ENCODE measurements at places on chromosomes 2 and 18.
A peak's percentile ranks its signal among the peaks of the same experiment; 100 is the strongest.

DNA sequence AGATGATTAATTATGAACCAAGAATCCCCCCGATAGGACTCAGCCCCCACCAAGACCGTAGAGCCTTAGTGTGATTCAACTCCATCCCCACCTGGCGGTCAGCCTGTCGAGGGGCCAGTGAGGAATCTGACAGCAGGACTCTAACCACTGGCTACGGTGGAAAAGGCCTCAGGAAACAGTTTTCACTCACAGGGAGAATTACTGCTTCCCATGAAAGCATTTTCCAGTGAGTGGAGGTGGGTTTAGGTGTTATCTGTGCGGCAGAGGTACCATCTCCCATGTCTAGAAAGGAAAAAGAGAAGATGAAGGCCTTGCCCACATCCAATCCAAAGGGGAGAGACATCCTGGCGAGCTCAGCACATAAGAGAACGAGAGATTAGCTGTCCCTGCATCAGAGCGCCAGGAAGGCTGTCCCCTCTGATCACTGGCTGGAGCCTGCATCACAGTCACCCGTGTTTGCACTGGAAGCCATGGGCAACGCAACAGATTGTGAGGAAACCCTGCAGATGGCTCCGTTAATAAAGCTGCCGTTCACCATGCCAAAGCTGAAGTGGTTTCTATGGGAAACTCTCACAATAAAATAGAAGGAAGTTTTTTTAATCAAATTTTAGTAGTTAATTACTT is 22.3 kb downstream of the COX7A2L start:
- no peak for DNase-seq

DNA sequence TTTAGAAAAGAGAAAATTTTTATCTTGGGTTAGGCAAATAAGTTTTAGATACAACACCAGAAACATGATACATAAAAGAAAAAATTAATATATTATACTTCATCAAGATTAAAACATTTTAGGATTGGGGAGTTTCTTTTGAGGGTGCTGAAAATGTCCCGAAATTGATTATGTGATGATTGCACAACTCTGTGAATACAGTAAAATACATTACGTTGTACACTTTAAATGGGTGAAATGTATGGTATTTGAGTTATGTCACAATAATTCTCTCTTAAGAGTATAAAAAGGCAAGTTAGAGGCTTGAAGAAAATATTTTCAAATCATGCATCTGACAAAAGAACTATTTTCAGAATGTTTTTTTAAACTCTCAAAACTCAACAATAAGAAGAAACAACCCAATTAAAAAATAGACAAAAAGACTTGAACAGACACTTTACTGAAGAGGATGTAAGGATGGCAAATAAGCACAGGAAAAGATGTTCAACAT is 36.2 kb upstream of the INO80C start:
- no peak for DNase-seq

DNA sequence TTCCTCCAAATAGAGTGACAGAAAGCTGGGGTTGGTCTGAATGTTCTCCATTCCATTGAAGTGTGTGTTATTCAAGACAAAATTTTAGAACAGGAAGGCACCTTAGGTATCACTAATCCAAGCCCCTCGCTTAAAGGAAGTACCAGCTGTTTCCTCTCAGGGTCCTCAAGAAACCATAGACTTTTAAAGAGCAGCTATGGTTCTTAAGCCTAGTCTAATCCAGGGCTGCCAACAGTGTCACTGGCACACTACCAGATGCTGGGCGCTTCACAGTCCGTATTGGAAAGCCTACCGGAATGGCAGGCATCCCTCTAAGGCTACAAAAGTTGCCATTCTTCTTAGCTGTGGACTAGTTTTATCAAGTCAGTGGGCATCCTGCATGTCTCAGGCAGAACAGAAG is 1.9 kb downstream of the NEMP2 start:
- DNase-seq: no peak

DNA sequence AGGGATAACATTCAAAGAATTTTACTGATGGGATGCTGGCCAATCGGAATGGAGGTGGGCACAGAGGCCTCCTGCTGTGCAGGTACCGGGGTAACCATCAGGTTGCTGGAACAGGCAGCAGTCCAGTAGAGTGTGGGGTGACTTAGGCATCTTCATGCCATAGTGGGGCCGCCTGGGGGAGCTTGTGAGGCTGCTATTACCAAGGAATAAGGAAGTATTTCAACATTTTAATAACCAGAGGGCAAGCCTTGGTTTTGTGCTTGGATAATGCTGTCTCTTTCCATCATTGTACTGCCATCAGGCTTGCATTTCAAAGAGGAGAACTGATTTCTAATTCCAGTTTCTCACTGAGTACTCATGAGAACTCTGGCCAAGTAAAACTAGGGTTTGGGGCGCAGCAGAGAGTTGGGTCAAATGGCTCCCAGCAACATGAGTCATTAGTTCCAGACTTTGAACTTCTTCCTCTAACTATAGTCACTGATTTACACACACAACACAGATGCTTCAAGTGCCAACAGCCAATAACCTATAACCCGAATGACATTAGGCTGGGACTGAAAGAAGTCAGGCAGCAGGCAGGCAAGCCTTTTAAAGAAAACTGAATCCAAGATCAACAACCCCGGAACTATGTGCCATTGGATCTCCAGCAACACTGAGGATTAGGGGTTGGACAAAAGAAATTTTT is 56.1 kb upstream of the FHL2 start:
- DNase-seq: peak; percentile 96

DNA sequence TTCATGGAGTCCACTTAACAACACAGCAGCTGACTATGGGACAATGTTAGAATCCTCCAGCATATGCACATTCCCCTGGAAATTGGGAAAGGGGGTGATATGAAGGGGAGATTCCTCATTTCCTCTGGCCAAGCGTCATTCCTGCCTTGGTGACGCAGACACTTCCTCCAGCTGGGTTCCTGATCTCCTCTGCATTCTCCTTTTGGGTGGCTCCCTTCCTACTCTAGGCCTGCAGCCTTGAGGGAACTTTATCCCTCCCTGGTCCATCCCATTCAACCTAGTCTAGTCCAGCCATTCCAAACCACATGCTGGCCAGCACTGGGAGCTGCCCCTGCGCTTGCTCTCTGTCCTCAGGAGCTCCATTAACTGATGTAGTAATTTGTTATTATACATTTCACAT is 216.8 kb downstream of the VAPA start:
- no peak for DNase-seq

GRCh38 chr18:25113566-25113965 is 238.4 kb downstream of the ZNF521 start:
- DNase-seq: no peak

- DNase-seq: no peak
These were observed 204.0 kb upstream of the HDAC4 start for GRCh38 chr2:239604861-239605260.

DNA sequence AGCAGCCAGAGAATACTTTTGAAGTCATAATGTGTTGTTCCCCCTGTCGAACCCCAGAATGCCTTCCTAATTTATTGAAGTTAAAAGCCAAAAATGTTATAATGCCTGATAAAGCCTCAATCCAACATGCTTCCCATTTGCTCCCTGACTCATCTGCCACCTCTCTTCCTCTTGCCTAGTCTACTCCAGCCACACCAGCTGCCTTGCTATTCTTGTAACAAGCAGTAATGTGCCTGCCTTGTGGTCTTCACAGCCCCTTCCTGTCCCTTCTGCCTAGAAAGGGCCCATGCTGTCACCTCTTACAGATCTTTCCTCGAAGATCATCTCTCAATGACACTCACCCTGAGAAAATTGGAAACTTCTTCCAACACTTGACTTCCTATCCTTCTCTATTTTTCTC is 231.6 kb upstream of the CDH2 start:
- DNase-seq: no peak

DNA sequence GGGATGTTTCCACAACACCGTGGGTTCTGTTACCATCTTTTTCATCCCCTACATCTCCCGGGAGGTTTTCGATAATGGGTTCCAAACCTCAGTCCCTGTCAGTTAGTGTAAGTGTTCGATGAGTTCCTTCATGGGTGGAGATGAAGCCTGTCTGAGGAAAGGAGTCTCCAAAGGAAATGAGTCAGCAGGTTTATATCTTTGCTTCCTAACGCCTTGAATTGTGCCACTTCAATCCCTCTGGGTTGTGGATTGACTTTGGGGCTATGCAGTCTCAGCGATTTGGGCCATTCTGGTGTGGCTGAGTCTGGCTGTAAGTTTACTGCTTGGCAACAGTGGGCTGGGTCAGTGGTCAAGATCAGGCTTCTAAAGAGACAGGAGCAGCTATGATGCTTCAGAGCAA is 1.2 kb downstream of the SERPINB5 start:
- DNase-seq: no peak

DNA sequence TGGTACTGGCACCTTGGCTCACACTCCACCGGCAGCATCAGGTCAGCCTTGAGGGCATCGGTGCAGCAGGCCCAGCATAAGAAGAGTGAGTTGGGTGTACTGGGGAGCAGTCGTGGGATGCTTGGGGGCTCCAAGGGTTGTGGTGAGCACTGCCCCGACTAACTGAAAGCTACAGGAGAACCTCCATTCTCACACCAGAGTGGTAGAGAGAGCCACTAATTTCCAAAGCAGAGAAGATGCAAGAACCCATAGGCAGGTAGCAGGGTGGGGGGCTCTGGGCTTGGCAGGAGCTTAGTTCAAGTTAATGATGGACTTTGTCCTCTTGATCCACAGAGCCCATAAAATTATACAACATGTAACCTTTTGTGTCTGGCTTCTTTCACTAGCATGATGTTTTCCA is 148.0 kb upstream of the SMAD2 start:
- DNase-seq: no peak

DNA sequence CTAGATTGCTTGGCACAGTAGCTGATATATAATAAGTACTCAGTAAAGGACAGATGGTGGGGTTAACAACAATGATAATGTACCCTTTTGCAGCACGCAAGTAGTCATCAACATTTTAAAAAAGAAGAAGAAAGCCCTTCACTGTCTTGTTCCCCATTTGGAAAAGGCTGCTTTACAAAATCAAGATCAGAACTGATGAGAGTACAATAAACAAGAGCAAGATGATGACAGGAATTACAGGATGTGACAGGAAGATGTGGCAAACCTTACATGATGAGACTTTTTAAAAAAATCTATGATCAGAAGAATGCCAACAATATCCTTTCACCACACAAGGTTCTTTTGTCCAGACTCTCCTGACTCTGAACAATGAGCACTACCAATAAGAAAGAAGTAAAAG is 9.1 kb downstream of the TYW5 start:
- DNase-seq: no peak

GRCh38 chr2:36044411-36044810 is 311.2 kb upstream of the CRIM1 start:
- no peak for DNase-seq

DNA sequence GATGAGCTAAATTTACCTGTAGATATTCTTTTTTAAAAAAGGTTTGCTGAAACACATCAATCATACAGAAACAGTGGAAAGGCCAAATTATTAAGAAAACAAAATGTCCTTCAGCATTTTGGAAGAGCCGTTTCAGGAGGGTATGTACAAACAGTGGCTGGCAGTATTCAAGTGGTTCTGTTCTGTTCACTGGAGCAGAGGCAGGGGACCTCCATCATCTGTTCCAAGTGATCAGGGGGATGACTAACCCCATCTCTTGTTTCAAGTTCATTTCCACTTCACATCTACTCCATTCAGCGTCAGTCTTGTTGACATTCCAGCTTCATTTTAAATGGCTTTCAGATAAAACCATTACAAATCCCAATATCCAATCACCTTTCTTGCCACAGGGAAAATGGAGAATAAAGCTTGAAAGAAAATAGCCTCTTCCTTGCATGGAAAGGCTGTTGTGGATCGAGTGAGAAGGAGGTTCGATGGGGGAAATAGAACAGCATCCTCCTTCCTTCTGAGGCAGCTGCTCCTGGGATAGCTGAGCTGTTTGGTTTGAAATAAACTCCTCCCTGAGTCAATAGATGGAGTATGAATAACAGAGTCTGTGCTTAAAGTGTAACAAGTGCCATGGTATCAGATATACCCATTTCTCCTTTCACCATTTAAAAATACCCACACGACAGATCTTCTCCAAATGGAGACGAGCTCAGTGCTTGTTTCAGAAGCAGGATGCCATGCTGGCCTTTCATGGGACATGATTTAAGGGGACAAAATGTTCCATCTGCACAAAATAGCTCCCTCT is 63.7 kb upstream of the OTOF start:
- no peak for DNase-seq

DNA sequence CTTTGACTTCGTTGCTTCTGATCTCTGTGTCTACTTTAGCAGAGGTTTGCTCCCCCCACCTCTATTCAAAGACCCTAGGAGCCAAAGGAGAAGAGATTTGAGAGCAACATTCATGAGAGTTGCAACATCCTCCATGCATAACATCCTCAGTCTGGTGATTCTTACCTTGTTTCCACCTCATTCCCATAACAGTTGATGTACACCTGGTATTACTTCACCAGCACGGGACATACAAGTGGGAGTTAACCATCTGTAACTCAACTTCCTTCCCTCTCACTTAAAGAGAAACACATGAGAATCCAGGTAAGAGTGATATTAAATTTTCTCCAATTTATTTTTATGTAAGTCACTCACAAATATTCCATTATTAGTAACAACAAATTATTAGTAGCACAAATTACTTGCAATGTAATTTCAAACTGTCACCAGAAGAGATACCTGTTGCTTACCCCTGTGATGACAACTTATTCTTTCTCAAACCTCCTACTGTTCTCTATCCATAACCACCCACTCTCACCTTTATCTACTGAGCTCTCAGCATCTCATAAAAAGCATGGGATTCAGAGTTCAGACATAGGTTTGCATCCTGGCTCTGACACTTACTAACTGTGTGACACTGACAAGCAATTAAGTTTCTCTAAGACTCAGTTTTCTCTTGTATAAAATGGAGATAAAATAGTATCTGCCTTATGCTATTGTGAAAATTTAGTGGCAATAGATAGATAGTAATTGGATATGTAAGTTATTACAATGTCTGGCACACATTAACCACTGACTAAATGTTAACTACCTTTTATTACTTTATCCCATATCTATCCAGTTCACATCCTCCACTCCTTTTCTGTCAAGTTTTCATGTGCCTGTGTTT is 184.6 kb upstream of the SRD5A2 start:
- no peak for DNase-seq

GRCh38 chr2:1082456-1083205 is 132.0 kb downstream of the SNTG2 start:
- DNase-seq: no peak

DNA sequence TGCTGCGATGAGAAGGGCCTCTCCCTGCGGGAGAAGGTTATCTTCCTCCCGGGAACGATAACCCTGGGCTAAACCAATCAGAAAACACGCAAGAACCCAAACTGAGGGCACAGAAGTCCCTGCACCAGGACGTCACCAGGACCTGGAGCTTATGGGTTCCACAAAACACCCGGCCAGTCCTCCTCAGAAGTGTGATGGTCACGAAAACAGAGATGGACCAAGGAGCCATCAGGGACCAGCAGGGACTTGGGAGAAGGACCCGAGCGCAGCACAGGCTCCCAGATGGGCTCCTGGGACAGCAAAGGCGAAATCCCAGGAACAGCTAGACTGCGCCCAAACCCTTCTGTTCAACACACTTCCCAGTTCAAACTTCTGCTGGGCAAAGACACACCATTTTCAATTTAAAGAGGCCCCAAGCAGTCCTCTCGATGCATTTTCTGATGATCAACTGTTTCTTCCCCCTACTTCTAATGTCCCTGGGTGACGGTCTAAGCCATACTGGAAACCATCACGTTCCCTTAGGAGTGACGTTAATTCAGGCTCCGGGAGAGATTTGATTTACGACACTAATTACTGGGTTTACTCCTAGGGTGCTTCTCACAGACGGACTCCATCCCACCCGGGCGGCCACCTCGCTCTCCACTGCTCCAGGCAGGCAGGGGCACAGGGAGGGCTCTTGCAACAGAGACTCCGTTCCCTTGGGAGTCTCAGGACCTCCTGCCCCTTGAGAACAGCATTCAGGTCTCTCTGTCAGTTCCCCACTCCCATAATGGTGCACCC is 29.2 kb downstream of the ZNF516 start:
- no peak for DNase-seq

Measured in astrocyte of the spinal cord (primary cell).